ENCODE measurements at places on chromosomes 3 and 15.

DNA sequence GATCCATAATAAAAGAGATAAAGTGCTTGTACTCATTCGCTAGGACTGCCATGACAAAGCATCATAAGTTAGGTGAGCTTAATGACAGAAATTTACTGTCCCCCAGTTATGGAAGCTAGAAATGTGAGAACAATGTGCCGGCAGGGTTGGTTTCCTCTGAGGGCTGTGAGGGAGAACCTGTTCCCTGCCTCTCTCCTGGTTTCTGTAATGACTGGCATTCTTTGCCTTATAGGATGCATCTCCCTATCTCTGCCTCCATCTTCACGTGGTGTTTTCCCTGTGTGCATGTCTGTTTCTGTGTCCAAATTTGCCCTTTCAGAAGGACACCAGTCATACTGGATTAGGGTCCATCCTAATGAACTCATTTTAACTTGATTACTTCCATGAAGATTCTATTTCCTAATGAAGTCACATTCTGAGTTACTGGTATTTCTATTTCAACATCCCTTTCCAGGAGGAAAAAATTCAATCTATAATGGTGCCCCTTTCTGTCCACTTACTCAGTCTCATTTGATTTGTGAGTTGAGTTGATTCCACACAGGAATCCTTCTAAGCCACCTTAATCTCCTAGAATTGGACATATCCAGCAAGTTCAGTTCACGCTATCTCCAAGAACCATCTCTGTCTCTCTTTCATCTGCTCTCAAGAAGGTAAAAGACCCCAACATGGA lies 71.2 kb upstream of the LIPC start:
- no peak for DNase-seq

GRCh38 chr3:45642731-45643152 lies 46.5 kb upstream of the SACM1L start:
- DNase-seq = no peak

GRCh38 chr3:37888421-37888820 lies 26.7 kb downstream of the CTDSPL start:
- no peak for DNase-seq

DNA sequence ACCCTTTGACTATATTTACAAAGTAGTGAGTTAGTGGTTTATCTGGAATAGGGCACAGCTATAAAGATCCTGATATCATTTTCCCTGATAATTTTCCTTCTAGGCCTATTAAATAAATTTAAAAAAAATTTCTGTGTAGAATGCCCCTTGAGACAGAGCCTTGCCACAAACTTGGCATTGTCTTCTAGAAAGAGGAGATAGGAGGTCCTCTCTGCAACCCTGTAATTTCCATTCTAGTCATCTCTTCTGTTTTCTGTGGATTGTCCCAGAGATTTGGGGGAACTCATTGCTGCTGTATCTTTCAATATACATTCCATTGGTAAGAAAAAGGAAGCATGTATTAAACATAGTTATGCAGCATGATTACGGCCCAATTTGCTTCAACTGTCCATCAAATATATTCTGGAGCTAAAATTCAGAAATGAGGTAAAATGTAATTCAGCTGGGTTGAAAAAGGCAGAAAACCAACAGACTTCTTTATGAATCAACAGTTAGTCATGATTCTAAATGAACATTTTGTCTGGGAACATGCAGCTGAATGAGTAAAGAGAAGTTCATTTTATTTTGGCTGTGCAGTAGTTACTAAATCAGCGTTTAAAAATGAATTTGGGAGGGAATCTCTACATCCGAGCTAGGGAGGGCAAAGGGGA lies 401.1 kb downstream of the NAALADL2 start:
- DNase-seq = no peak

- DNase-seq = no peak
These were observed 78.8 kb upstream of the CNTN3 start for GRCh38 chr3:74693251-74693650.

- DNase-seq = no peak
These were observed 908.4 kb downstream of the EPHA3 start for GRCh38 chr3:90015688-90016356.

DNA sequence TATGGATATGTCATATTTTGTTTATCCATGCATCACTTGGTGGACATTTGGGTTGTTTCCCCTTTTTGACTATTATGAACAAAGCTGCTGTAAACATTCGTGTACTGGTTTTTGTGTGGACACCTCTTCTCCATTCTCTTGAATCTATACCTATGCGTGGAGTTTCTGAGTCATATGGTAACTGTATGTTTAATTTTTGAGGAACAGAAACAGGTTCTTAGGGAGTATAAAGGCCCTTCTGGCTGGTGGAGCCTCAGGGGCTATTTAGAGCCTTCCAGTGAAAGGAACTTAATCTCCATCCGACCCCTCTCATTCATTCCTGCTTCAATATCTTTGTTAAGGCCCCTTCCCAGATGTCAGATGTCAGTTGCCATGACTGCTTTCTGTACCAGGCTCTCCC lies 14.1 kb upstream of the CTXND1 start:
- DNase-seq = no peak

GRCh38 chr3:133466531-133467386 lies 66.9 kb downstream of the BFSP2 start:
- no peak for DNase-seq

GRCh38 chr3:127719369-127719768 lies 46.6 kb downstream of the ABTB1 start:
- no peak for DNase-seq

GRCh38 chr15:33443708-33444107 lies 132.9 kb downstream of the RYR3 start:
- DNase-seq = no peak

- no peak for DNase-seq
These were observed 19.0 kb upstream of the AGBL1 start for GRCh38 chr15:86060674-86061073.

DNA sequence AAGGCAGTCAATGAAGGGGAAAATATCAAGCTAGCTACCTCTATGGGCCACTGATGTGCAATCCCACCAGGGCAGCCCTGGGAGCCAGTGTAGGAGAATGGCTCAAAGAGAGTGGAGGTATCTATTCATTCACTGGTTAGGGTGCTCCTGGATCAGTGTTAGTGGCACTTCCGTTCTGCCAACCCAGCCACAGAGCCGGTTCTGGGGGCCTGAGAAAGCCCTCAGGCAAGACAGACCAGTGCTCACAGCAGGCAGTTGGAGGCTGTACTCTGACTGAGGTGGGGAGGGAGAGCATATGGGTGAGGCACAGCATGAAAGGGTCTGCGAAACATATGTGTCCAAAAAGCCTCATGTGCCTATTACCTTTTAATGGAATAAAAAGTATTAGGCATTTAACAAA lies 109.3 kb downstream of the KCNMB2 start:
- DNase-seq = no peak

DNA sequence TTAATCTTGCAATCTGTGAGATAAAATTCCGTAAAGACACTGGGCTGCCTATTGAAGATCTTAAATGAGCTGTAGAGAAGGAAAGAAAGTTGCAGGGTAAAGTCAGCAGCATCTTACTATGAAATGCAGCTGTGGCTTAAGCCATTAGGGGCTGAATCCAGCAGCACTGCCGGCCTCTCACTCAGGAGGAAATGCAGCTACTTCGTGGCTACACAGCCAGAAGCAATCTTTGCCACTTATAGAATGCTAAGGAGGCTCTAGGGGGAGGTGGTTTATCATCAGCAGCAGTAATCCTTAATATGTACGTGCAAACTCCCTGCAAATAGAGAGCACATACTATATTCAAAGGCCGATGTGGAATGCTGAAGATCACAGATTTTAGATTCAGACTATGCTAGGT lies 19.1 kb upstream of the MCTP2 start:
- DNase-seq = no peak

- no peak for DNase-seq
These were observed 500 bp upstream of the VGLL3 start for GRCh38 chr3:86991482-86991815.

DNA sequence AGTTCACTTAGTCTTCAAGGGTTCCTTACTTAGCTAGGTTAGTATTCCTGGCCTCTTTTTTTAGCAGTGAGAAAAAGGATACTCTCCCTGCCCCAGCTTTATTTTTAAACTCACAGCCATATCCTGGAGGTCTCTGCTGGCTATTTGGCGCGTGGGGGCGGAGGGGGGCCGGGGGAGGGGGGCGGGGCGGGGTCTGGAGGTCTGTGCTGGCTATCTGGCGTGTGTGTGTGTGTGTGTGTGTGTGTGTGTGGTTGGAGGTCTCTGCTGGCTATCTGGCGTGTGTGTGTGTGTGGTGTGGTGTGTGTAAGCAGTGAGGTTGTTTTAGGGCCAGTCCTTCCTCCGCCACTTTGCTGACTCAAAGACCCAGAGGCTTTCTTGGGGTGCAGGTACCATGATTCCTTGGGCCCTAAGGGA lies 579 bp upstream of the PLAAT1 start:
- no peak for DNase-seq

DNA sequence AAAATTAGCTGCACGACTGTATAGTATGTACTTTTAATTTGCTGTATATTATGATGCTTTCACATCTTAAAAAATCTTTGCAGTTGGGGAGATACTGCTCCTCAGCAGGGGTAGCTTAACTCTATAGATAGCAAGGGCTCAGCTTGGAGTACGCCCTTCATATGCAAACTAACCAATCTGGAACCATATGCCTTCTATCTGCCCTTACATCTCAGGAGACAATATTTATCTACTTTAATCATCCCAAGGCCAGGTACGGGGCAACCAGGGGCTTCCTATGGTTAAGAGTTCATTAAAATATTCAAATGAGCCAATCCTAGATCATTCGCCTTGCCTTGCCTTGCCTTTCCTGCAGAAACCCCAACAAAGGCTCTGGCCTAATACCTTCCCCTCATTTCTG lies 204.1 kb upstream of the ZBTB20 start:
- no peak for DNase-seq

- no peak for DNase-seq
These were observed 11.1 kb upstream of the EIF4A2 start for GRCh38 chr3:186772281-186772694.

DNA sequence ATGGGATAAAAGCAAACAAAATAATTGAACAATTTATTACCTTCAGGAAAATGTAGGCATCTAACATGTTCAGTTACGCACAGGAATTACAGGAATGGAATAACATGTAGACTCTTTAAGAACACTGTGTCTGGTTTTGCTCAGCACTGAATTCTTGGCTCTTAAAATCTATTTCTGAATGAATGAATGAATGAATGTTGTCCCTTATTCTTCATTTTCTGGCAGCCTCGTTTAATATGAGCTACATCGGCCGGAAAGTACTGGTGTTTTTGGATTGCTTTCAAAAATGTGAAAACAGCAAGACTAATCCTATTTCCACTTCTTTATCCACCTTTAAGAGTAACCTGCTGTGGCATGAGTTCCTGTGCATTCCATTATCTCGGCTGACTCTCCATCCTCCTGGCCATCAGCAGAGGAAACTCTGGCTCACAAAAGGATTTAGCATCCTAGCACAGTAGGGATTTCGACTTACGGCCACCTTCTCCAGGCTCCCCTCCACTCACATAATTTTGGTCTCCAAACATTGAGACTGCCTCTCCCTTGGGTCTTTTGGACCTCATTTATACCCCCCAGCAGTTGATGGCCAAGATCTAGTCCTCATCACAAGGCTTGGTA lies 145.3 kb downstream of the FOXP1 start:
- DNase-seq = no peak

GRCh38 chr3:9613056-9613748 lies 36.1 kb upstream of the MTMR14 start:
- DNase-seq = no peak

DNA sequence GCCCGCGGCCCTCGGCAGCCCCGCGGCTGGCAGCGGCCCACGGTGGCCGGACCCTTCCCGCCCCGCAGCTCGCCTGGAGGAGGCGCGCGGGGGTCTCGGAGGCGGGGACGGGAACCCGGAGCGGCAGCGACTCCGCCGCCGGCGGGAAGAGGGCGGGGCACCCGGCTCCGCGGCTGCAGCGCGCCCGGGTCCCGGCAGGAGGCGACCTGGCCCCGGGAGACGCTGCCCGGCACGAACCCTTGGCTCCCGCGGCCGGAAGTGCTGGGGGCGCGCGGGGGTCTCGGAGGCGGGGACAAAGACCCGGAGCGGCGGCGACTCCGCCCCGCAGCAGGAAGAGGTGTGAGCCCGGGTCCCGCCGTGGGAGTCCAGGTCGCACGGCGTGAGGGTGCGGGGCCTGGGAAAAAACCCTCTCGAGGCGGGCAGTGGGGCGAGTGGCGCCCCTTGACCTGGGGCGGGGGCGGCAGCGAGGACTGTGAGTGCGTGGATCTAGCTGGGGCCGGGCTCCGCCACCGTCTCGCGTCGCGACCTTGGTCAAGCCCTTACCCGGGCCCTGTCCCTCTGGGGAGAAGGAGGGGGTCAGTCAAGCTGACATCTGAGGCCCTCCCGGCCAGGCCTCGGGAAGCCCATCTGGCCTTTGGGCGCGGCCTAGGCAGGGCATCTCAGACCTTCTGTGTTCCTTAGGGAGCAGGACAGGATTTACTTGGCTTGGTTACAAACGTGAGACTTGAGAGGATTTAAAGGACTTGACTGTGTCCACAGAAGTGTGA lies at the start of gene CIB2:
Gene CIB2, minus strand, starts transcription at position 151 of the 767 bp plus-strand sequence. CDS start 230 bp downstream, outside the sequence.
- no peak for DNase-seq

DNA sequence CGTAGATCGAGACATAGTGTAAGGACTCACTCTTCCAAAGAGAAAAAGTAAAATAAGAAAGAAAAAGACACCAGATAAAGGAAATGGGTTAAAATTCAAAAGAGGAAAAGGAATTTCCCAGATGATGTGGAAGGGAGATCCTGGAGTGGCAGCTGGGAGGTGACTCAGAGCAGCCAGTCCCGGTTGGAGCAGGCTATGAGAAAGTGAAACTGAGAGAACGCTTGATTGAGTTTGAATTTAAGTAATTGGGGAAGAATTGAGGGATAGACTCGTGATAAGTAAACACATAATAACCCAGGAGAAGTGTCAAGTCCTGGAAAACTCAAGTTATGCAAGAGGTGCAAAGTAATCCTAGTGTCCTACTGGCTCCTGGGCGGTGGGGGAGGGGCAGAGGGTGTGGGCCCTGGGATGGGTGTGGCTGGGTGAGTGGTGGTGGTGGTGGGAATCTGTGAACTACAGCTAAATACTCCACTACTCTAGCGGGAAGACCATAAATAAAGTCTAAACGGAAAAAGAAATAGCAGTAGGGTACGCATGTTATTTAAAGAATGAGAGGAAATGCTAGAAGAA lies 1.2 kb downstream of the PRR20G start:
- no peak for DNase-seq

GRCh38 chr3:107432013-107432515 lies 54.8 kb downstream of the CCDC54 start:
- no peak for DNase-seq

DNA sequence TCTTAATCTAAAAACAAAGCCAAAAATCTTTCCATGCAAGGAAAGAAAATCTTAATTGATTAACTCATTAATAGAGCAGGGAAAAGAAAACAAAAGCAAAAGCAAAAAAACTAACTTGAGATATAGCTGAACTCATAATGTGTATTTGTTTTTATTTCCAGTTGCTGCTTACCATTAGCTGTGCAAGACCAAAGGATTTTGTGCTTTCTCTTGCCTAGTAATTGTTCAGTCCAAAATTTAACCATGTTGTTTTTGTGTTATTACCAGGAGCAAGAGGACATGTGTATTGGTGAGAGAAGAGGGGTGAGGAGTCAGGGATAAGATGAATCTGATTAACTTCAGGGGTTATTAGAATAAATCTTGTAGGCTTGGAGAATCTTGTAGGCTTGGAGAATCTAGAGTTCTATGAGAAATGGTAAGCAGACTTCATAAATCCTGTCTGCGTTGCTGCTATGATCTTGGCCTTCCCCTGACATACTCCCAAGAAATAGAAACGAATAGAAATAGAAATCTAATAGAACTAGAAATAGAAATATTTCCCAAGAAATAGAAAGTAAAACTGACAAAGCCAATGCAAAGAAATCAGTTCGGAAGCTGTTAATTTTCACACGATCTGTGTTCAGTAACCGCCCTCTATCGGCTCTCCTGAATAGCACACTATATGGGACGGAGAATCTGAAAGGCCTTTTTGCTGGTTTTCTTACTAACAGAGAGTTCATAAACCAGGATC lies 72.6 kb upstream of the TNFSF10 start:
- DNase-seq = peak; percentile 60

GRCh38 chr15:74873036-74873755 lies at the start of gene SCAMP2:
TSS of gene SCAMP2 (minus strand) at chr15:74873365. CDS start at chr15:74873255, 110 bp downstream.
- DNase-seq = peak; percentile 85

All from GM12878 (cell line).